Stimulated activated CD4-positive, alpha-beta T cell treated with anti-CD3 and anti-CD28 coated beads, Interleukin-4, amount 100 ng/mL, for 24 hours (primary cell): ENCODE measurements at places on chromosomes 16 and 17.
A peak's percentile ranks its signal among the peaks of the same experiment; 100 is the strongest.

DNA sequence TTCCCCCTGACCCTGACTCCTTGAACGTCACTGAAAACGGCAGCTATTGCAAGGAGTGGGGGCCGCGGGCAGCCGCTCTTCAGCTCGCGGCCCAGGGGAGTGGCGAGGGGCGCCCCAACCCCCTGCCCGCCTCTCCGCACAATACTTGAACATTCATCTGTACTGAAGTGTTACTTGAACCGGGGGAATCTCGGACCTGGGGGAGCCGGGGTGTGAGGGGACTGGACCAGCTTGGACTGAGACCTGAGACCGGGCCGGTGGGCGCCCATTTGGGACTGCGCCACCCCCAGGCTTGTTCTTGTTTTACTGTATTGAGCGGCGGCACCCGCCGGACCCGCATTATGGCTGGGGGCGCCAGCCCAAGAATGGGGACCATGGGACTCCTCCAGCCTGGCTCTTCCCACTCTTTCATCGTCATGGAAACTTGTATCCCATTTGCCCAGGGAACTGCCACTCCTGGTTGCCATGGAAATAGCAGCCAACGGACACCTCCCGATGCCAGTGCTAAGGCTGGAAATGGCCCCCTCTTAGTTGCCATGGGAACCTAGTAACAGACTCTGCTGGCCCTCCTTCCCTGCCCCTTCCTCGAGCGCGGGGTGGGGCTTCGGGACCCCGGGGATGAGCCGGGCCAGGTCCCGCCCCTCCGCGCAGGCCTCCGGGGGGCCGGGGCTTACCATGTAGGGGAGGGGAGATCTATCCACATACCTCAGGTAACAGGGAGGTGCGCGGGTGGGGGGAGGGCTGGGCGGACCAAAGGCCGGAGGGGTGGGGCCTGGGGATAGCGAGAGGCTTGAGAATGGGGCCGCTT is 805 bp upstream of the ORAI3 start:
- no peak for DNase-seq

GRCh38 chr16:84553873-84554399 is 49.5 kb upstream of the MEAK7 start:
- DNase-seq = peak; percentile 44

- peak; percentile 62 for DNase-seq
Observed at GRCh38 chr17:42288803-42289610, 709 bp downstream of the STAT5A start.

DNA sequence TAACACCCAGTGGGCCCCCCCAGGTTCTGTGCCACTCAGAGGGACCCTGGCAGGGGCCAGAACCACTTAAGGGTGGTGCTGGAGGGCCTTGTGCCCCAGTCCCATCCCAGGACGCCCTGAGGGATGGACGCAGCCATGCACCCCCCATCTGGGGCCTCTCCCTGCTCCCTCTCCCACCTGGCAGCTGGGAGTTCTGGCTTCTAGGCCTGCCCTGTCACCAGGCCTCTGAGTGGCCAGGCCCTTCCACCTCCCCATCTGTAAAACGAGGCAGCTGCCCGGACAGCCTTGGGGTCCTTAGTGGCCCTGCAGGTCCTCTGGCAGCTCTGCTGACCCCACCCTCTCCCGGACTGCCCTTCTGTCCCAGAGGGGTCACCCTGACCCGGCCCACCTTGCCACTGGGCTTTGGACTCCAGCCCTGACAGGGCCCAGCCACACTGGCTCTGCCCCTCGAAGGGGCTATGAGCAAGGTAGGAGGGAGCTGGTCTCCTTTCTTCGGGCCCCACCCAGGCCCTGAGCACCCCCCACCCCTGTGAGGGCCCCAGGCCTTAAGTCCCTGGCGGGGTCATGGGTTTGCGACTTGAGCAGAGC is 12.3 kb downstream of the PAM16 start:
- DNase-seq = no peak

DNA sequence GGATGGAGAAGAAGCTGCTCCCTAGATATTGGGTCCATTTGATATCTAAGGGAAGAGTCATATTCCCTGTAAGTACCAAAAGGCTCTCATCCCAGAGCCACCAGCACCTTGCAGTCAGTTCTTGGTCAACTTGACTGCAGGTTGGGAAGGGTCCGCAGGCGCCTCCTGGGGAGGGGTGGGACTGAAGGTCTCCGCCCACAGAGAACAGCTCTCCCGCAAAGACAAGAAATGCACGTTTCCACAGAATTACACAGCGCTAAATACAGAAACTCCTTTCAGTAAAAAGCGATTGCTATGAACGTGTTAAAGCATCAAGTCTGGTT is 864 bp upstream of the CTCF start:
- DNase-seq = no peak

DNA sequence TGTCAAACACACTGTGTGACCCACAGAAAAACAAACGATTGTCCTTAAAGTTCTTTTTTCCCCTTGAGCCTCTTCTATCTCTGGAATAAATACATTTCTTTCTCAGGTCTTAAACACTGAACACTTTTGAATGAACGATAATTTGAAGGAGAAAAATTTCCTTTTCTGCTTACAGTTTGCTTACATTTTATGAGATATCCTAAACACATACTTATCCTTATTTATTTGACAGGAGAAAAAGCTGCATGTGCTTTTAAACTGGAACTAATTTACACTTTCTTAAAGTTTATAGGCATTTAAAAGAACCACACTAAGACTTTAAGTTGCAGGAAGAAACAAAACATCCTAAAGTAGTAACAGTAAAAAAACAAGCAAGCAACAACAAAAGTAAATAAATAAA is 4.7 kb upstream of the IGF2BP1 start:
- no peak for DNase-seq

DNA sequence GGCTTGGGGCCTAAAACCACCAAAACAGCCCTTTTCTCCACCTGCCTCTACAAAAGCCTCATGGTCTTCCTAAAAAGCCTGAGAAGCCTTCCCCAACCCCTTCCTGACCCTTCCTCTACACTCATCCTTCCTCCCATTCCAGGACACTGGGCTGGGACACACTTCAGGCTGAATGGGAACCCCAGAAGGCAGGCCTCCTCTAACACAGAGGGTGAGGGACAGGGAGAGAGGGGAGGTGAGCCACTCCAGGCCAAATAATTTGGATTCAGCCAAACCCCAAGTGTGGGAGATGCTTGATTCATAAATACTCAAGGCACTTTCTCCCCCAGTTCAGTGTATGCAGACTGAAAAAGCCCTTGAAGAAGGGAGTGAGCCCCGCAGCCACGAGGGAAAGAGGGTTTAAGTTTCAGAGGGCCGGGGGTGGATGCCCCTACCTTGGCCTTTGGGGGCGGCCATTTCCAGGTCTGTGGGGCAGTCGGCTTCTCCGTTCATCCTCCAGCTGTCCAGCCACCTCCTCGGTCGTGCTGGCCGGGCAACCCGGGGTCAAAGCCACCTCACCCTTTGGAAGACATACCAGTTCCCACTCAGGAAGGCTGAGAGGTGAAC is 1.6 kb downstream of the UBTF start:
- no peak for DNase-seq

GRCh38 chr16:2196162-2196980 is at the start of gene CASKIN1:
TSS of gene CASKIN1 (minus strand) at chr16:2196605. CDS start at chr16:2196432, 173 bp downstream.
- no peak for DNase-seq

DNA sequence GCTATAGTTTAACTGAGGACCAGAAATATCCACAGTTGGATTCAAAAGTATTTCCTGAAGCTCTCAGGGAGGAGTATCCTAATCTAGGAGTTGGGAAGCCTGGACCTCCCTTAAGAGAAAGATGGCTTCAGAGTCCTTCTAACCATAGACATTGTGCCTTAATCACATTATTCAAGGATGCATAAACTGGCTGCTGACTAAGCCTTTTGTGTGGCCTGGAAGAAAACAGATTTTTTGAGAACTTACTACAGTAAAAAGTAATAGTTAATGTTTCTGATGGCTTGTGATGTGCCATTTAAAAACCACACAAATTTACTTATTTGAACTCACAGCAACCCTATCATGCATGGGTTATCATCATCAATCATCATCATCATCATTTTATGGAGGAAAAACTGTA is 126.2 kb upstream of the RPL38 start:
- DNase-seq = no peak

GRCh38 chr17:71922439-71922838 is 198.4 kb upstream of the SOX9 start:
- no peak for DNase-seq

DNA sequence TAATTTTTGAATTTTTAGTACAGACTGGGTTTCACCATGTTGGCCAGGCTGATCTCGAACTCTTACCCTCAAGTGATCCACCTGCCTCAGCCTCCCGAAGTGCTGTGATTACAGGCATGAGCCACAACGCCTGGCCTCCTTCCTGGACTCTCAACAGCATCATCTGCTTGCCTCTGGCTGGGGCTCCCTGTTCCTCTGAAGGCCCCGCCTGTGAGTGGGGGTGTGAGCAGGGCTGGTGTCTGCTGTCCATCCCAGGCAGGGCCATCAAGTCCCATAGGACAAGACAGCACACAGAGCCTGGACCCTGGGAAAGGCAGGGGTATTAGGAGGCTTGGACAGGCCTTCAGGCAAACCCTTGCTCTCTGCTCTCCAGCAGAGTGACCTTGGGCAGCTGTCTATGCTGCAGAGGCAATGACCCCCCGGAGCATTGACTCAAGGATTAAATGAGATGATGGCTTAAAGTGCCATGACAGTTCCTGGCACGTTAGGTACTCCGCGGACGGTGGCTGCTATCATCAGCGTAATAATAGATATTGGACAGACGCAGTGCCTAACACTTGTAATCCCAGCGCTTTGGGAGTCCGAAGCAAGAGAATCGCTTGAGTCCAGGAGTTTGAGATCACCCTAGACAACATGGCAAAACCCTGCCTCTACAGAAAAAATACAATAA is 19.2 kb downstream of the SCNN1B start:
- DNase-seq = no peak

- no peak for DNase-seq
Observed at GRCh38 chr17:60049936-60050335, 28.8 kb downstream of the HEATR6 start.

- DNase-seq = no peak
Observed at GRCh38 chr16:60481591-60481990, 1554.6 kb downstream of the CDH8 start.

DNA sequence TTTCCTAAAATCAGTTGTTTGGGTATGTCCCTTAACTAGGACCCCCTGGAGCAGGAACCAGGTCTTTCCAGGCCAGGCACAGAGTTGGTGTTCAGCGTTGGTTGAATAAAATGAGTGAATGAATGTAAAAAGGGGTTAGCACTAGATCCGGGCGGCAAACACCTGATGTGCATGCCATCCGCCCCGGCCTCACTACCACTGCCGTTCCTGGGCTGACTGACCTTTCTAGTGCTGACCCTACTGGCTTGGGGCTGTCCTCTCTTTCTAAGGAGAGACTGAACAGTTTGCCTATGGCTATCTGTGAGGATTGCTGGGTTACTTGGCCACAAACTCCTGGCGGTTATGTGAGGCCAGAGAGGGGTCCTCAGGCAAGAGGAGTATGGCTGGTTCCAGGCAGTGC is 10.1 kb upstream of the PHF12 start:
- DNase-seq = no peak

DNA sequence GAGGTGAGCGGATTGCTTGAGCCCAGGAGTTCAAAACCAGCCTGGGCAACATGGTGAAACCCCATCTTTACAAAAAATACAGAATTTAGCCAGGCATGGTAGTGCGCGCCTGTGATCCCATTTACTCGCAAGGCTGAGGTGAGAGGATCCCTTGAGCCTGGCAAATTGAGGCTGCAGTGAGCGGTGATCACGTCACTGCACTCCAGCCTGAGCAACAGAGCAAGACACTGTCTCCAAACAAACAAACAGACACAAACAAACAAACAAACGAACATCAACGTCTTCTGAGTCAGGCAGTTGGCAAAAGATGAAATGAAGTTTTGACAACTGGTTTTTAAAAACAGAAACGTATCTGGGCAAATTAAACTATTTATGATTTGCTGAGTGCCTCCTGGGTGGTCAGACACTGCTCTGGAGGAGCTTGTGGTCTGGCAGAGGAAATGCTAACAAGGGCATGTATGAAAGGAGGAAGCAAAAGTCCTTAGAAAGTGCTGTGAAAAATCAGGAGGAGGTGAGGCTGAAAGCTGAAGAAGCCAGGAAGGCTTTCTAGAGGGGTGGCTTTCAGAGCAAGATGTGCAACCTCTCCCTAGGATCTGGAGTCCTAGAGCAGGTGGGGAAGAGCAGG is 10.2 kb upstream of the KRT20 start:
- no peak for DNase-seq

DNA sequence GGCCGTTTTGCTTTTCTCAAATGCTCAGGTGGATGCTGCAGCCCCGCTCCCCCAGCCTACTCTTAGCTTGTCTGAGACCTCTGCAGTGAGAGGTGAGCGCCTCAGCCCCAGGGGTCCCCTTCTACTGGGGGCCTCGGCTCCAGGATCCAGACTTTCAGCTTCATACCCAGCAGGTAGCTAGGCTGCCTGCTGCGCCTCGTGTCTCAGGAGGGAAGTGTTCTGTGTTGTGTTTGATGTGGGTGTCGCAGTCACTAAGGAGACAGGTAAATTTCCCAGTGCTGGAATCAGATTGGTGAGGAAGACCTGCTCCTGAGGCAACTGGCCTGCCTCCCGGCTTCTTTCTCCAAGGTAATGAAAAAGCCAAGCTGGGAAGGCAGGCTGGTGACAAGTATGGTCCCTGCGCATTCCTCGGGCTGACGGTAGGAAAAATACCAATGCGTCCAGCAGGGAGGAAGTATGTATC is 604.0 kb upstream of the SALL1 start:
- no peak for DNase-seq

- no peak for DNase-seq
Observed at GRCh38 chr16:49545741-49546448, 172.3 kb downstream of the C16orf78 start.

DNA sequence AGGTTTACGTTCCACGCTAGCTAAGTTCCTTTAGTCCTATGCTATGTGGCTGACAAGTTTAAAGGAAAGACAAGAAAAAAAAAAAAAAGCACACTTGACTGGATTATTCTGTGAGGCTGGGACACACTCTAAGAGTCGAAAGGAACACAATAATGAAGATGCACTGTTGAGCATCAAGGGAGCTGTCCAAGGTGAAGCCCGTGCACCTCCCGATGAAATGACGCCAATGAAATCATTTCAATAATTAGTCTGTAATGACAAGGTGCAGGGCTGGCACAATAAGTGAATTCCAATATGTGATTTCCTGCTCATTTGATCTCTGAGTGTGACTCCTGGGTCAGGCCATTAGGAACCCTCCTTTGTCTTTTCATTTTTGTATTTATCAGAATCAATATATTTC is 232.9 kb downstream of the CDH13 start:
- no peak for DNase-seq

DNA sequence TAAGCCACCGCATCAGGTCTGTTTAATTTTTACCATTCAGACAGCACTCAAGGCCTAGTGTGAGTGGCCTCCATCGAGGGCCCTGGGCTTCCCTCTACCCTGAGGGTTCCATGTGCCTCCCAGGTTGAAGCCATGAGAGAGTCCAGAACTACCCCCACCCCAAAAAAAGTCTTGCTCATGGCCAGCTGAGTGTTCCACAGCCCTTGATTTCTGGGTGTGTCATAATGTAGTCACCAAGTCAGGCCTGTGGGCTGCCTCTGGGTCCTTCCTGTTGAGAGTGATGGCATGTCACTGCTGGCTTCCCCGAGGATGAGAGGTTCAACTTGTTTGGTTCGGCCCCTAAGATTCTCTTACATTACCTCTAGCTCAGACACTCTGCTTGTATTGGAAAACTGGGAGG is 100.6 kb downstream of the PITPNC1 start:
- DNase-seq = peak; percentile 70

- no peak for DNase-seq
Observed at GRCh38 chr17:69170377-69170776, 28.7 kb upstream of the ABCA6 start.
